H4 (cell line): ENCODE measurements at places on chromosomes 1 and 21. TPM values are rescaled to one million over a fixed set of nuclear protein-coding genes. Genes with fewer than 3 reads are reported as not detected.

S100A7 gene
- not detected in 2 replicates for total RNA-seq

IQGAP3 gene
- total RNA-seq, result 9.2 and 12.7 TPM in 2 replicates

BCL2L15 gene
- total RNA-seq, result not detected in 2 replicates

ZFP69B gene
- 3.5 and 5.2 TPM in 2 replicates for total RNA-seq

S100A2 gene
- 17.8 and 33.2 TPM in 2 replicates for total RNA-seq

IGSF21 gene
- not detected in 2 replicates for total RNA-seq

SYTL1 gene
- total RNA-seq, result 0.99 and 1.0 TPM in 2 replicates

MMEL1 gene
- total RNA-seq, result not detected in 2 replicates

TNFAIP8L2 gene
- not detected in 2 replicates for total RNA-seq
